Activated B cell treated with CpG ODN at 0.5 μM for 24 hours (primary cell): ENCODE measurements at places on chromosomes 5 and 9.

GRCh38 chr5:150626853-150627276 is 13.6 kb upstream of the SYNPO start:
- no peak for DNase-seq

DNA sequence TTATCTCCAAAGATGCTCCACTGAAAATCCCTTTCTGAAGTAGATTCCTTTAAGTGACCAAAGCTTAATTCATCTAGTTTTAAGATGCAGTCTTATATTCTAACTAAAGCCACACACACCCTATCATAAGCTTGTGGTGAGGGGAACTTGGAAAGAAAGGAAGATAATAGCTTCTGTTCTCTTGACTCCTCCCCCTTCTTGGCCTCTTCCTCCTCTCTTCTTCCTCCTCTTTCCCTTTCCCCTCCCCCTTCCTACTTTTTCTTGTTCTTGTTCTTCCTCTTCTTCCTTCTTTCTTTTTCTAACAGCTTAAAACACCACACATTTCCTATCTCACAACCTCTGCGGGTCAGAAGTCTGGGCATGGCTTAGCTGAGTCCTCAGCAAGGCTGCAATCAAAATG is 23.5 kb downstream of the IL7R start:
- no peak for DNase-seq

GRCh38 chr9:101465326-101465915 is 29.8 kb upstream of the ALDOB start:
- DNase-seq, result no peak

DNA sequence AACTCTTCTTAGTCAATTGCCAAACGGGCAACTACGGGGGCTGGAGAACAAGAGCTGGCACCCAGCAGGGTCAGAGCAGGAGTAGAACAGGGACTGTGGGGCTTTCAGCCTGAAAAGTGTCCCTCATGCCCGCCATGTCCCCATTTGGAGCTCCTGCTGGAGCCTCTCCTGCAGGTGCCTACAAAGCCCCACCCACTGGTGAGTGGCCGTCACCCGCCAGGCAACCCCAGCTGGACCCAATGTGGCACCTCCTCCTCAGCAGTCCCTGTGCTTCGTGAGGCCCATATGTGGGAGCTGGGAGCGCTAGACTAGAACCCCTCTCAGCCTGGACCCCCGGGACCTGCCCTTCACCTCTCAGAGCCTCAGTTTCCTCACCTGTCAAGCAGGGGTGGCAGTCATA is 40.9 kb downstream of the VAV2 start:
- DNase-seq, result no peak

DNA sequence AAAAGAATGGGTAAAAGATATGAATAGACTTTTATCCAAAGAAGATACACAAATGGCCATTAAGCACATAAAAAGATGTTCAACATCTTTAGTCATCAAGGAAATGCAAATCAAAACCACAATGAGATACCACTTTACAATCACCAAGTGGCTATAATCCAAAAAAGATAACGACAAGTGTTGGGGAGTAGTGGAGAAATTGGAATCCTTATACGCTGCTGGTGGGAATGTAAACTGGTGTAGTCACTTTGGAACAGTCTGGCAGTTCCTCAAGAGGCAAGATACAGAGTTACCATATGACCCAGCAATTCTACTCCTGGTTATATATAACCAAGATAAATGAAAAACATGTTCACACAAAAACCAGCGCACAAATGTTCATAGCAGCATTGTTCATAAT is 234.9 kb downstream of the SPATA31D1 start:
- DNase-seq, result no peak

- no peak for DNase-seq
Measured at GRCh38 chr9:88528080-88528790, 6.7 kb upstream of the NXNL2 start.

GRCh38 chr5:149172261-149172660 is 31.0 kb downstream of the ABLIM3 start:
- DNase-seq, result no peak

GRCh38 chr5:85143138-85143537 is 758.5 kb upstream of the EDIL3 start:
- no peak for DNase-seq

DNA sequence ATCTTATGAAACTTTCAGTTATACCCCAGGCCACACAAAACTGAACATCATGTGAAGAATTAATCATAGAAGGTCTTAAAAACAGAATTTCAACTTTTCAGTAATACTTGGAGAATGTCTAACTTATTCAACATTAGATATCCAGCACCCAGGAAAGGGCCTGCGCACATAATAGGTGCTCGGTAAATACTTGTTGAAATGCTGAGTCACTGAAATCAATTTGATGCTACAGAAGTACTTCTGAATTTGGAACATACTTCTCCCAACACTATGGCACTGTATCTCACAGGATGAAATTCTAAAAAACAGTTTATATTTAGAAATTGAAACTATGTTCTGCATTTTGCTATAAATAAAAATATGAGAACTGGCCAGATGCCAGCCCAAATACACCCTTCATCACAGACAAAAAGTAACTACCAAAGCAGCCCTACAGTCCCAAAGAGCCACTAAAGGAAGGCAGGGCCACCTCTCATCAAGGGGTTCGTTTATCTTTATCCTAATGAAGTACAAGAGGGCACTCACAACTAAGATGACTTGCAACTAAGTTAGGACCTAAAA is 26.5 kb downstream of the MRPS27 start:
- no peak for DNase-seq

DNA sequence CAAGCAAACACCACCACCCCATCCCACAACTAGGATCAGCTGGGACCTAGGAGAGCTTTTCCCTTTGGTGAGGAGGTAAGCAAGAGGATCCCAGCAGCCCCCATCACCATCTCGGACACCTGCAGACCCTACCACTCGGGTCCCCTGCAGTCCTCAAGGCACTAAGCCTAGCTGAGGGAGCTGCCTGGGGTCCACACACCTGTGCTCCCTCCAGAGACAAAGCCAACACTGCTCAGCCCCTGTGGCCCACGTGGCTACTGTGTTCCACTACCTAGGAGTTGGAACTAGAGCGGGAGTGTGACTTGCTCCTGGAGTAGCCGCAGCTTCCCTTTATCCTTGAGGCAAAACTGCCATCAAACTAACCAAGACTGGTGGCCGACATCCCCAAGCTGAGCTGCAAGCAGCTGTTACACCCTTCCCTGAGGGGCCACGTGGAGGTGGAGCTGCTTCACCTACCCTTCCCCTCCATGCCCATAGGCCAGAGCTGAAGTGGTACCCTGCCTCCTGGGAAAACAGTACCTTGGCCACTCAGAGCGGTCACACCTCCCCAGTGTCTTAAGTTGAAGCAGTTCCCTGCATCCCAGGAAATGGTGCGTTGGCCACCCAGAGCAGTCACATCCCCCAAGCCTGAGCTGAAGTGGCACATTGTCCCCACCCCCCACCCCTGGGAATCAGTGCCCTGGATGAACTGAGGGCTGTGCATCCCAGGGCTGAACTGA is 205.5 kb downstream of the CACNA1B start:
- DNase-seq, result peak; percentile 3

- no peak for DNase-seq
Measured at GRCh38 chr5:1437226-1437829, 7.9 kb downstream of the SLC6A3 start.

DNA sequence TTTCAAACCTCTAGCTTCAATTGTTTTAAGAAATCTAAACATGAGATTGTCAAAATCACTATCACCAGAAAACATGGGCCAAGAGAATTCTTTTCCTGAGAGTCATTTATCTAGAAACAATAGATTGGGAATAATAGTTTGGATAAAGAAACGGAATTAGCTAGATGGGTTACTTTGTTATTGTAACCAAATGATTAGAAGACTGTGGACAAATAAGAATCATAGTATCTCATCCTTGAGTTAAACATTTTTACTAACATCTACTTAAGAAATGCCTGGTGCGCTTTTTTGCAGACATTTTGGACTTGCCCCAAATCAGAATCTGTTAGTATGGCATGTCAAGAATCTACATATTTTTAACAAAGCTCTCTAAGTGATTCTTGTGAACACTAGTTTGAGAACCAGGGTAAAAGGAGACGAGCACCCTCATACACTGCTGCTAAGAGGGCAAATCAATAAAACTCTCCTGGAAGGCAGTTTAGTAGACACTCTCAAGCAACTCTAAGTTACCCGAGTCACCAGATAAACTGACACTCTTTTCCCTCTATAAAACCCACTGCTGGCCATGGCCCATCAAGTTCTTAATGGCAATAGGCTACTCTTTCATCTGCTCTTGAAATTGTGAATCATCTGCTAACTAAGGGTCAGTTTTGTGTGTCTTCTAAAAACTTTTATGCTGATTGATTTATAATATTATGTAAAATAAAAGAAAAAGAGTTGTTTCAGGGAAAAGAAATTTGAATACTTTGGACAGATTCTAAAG is 39.1 kb downstream of the TPD52L3 start:
- DNase-seq, result no peak

DNA sequence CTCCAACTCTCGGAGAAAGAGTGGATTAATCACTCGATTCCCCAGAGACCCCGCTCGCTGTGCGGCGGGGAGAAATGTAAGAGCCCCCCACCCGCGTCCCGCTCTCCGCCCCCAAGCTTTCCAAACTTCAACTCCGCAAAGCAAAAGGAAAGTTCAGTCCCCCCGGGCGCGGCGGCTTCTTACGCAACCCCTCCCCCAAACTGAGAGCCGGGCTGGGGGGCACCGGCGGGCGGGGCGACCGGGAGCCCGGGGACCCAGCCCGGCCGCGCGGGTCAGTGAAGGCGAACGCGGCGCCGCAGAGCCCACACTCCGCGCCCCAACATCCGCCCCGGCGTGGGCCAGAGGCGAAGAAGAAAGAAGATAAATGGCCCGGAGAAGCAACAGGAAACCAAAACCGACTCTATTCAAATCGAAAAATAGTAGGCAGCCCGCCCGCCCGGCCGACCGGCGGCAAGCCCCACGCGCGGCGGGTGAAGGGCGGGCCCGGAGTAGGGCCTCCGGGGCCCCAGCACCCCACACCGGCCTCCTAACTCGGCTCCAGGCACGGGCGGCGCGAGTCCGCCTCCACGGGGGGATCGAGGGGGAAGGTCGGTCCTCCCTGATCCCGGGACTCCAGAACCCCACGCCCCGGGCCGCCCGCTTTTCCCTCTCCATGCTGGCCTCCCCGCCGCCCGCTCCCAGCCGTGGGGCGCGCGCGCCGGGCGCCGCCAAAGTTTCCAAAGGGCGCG is 720 bp downstream of the NOTCH1 start:
- peak; percentile 60 for DNase-seq

DNA sequence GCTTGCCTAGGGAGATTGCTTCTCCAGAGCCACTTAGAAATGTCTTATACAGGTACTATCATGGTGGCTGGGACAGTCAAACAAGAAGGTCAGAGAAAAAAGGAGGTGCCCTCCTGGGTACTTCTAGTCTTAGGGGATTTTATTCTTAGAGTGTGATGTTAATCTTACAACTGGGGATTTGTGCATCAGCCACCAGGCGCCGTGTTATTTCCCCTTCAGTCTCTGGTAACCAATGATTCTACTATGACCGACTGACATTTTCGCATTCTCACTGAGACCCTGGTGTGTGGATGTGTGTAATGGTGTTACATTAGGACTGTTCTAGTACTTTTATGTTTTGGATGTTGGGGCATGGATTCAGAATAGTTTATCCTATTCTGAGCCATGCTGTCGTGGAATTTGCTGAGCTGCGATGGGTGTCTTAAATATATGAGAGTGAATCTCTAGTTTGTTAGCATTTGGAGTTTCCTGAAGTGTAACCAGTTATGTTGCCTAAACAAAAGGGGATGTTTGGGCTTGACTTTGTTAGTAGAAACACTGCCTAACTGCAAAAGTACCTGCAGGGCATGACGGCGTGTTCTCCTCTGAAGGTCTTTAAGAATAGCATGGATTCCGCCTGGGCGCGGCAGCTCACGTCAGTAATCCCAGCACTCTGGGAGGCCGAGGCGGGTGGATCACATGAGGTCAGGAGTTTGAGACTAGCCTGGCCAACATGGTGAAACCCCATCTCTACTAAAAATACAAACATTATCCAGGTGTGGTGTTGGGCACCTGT is 175.2 kb upstream of the DAP start:
- DNase-seq, result no peak

- no peak for DNase-seq
Measured at GRCh38 chr5:32210151-32210550, 36.0 kb upstream of the GOLPH3 start.

DNA sequence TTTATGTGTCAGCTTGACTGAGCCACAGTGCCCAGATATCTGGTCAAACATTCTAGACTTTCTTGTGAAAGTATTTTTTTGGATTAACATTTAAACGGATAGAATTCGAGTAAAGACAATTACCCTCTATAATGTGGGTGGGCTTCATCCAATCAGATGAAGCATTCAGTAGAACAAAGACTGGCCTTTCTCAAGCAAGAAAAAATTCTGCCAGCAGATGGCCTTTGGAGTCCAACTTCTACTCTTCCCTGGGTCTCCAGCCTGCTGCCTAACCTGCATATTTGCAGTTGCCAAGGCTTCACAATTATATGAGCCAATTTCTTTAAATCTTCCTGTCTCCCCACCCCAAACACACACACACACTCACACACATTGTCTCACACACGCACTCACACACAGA is 86.4 kb downstream of the MED10 start:
- no peak for DNase-seq

DNA sequence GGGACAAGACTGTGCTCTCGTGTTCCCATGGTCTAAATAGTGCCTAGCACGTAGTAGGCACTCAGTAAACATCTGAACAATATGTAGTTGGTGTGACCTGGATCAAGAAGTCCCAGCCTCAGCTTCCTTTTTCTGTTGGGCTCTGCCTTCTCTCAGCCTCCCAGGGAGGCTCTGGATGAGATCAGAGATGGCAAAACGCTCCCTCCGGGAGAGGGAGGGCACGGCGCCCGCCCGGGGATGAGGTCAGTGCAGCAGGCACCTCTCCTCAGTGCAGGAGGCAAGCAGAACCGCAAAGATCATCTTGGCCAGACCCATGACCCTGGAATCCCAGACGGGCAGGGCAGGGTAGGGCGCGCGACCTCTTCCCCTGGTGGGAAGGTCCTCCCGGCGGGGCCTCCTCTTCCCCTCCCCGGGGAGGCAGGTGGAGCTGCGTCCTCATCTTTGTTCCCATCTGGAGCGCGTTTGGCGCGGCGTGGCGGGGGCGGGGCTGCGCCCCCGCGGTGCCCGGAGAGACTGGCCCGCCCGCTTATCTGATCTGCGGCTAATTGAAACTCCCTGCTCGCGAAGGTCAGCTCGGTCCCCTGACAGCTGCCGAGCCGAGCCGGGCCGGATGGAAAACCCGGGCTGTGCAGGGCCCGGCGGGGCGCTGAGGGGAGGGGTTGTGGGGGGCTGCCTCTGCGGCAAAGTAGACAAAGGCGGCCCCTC is 60.9 kb downstream of the CXXC5 start:
- no peak for DNase-seq
